Fibroblast of skin of left biceps (primary cell): ENCODE measurements at places on chromosomes 2 and 18.

DNA sequence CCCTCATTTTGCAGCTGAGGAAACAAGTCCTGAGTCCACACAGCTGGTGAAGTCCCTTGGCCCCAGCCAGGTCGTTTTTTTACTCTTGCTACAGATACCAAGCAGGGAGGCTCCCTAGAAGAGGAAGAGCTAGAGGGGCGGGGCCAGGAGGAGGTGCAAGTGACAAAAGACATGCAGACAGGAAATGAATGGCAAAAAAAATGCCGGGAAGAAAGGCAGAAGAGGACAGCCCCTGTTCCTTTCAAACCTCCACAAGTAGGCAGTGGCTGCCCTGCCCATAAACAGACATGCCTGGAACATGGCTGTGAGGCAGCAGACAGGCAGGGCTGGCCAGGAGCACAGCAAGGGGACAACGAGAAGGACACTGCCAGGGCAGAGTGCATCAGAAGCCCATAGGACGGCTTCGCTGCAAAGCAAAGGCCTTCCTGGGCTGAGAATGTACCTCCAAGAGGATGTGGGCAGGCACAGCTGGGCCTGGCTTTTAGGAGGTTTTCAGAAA lies 108.7 kb downstream of the ZBTB7C start:
- no peak for DNase-seq

DNA sequence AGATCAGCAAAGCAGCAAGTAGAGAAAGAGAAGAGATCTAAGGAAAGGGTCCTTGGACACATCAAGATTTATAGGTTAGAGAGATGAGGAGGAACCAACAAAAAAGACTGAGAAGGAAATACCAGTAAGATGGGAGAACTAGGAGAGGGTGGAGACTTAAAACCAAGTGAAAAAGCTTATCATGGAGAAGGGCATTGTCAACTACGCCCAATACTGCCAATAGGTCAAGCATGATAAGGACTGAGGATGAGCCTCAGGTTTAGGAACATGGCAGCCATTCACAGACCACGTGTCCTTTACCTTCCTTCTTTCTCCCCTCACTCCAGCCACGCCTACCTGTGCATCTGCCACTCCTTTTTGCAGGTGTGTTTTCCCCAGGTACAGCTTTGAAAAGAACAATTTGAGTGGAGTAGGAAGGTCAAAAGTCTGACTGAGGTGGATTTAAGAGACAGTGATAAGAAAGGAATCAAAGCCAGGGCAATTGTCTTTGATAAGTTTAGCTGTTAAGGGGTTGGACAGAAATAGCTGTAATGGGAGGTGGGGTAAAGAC lies 238.7 kb downstream of the STK39 start:
- no peak for DNase-seq

GRCh38 chr2:208017721-208018120 lies 7.6 kb downstream of the PLEKHM3 start:
- no peak for DNase-seq

GRCh38 chr2:241254904-241255351 lies 60.5 kb downstream of the HDLBP start:
- DNase-seq = no peak

DNA sequence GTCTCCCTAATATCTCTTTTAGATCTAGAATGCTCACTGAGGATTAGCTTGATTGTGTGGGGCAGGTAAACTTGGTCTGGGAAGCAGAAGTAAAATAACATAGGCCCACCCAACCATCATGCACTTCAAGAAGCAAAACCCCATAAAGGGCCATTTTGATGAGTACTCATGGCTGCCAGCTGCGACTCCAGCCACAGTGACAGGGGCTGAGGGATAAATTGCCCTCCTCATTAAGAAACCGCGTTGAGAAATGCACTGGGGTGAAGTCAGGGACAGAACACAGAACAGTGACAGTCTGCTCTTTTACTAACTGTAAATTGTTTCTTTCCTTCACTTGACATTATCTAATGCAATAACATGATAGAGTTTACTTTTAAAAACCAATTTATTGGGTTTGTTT lies 60.2 kb downstream of the RND3 start:
- DNase-seq = no peak

- no peak for DNase-seq
Measured at GRCh38 chr2:30684026-30684425, 123.2 kb downstream of the CAPN13 start.

DNA sequence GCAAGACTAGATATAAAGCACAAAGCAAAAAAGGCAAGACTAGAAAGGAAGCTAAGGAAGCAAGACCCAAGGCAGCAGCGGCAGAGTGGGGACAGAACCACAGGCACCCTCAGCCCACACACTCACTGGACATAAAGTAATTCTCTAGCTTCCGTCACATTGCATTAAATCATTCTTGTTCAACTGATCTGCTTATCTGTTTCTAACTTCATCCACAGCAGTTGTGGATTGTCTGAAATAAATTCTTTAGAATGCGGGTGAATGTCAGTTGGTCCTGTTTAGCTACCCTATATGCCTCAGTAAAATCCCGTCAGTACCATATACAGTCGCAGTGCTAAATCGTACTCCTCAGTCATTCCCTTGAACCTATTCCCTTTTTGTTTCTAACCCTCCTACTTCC lies 183.2 kb upstream of the SLC39A10 start:
- DNase-seq = no peak

DNA sequence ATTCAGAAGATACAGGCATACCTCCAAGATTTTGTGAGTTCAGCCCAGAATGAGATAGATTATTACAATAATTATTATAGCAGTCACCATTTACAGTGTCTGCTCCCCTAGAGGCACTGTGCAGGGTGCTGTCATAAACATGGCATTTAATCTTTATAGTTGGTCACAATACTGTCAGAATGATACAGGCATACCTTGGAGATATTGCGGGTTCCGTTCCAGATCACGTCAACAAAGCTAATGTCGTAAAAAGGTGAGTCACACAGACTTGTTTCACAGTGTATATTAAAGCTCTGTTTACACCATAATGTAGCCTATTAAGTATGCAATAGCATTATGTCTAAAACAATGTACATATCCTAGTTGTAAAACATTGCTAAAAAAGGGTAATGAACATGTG lies 45.6 kb downstream of the ZRANB3 start:
- DNase-seq = no peak

DNA sequence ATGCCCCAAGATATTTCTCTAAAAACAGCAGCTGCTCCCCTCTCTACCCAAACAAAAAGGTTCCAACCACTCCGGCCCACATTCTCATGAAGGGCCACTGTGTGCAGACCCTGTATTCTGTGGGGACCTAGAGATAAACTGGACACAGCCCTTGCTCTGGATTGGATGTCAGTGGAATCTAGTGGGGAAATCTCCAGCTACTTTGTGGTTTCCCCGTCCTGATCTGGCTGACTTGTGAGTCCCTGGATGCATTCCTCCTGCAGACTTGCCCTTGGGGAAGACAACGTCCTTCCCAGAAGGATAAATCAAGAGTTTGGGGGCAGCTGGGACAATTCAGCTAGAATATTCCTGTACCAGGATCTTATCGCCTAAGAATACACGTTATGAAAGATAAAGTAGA lies 151.1 kb downstream of the FSHR start:
- no peak for DNase-seq

GRCh38 chr2:202750763-202751427 lies 116.1 kb downstream of the FAM117B start:
- DNase-seq = no peak

GRCh38 chr18:7682321-7682720 lies 115.2 kb downstream of the PTPRM start:
- DNase-seq = no peak

DNA sequence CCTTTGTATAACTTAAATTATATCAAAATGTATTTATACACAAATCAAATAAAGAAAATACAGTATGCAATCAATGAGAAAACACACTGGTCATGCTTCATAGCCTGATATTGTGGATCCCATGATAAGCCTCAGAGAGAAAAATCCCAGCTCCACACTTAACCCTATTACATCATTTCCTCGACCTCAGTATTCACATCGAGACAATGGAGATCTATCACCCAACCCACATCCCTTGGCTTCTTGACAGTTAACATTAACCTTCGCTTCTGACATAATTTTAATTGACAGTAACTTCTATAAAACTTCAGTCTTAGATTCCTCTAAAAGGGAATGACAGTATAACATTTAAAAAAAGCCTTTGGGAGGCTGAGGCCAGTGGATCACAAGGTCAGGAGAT lies 11.6 kb downstream of the TMX3 start:
- no peak for DNase-seq

- DNase-seq = no peak
Measured at GRCh38 chr2:121089166-121089510, 195.9 kb downstream of the TFCP2L1 start.

DNA sequence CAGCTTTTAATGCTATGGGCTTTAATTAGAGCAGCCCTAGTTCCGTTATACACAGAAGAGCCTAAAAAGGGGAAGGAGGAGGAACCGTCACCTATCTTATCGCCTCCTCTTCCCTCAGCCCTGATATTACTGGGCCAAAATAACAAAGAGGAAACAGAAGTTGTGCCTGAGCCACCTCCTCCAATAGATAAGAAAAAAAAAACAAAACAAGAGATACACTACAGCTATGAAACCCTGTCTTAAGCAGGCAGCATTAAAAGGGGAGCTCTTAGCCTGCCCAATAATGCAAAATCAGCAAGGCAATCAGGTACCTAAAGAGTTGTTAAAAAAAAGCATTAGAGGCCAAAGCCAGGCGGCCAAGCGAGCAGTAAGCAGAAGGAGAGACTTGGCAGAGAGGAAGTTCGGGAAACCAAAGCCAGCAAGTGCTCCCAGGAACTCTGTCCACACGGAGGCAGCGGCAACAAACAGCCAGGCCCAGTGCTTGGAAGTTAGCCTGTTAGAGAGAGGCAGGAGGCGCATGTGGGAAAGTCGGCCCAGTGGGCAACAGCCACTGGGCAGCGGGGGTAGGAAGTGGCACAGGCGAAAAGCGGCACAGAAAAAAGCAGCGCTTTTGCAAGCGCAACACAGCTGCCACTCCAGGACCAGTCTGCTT lies 41.8 kb upstream of the PDK1 start:
- DNase-seq = no peak
